T-helper 22 cell (primary cell): ENCODE measurements at places on chromosomes 7 and 10.

DNA sequence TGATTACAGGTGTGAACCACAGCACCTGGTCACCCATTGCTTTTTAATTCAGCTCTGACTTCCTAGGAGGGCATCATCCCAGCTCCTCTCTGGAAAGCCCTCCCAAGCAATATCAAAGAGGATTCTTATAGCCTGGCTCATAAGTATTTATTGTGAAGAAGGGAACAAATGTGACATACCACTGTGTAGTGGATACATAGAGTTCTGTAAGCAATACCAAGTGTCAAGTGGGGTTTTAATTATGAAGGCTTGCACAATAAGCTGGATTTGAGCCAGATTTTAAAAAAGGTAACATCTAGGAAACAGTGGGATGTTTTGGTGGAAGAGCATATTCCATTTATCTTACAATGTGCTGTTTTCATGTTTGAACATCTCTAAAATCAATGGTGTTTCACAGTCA lies 19.0 kb upstream of the PRTFDC1 start:
- no peak for DNase-seq

GRCh38 chr10:121658611-121659010 lies 60.4 kb upstream of the FGFR2 start:
- DNase-seq = no peak

DNA sequence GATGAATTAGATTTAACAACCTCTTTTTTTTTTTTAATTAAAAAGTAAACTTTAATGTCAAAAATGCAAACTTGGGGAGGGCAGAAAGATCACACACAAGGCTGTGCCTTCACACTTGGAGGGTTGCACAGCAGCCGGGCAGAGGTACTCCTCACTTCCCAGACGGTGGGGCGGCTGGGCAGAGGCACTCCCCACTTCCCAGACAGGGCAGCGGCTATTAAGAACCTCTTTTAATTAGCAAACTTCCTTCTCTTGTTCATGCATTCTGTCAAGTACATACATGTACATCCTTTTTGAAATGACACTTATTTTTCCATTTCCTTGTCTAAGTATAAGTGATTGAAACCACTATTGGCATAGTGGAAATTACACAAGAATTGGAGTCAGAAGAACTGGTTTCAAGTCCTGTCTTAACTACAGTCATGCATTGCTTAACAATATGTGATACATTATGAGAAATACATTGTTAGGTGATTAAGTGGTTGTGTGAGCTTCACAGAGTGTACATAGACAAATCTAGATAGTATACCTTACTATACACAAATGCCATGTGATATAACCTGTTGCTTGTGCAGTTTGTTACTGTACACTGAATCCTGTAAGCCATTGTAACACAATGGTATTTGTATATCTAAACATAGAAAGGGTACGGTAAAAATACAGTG lies 26.5 kb downstream of the BTRC start:
- no peak for DNase-seq

- DNase-seq = peak; percentile 18
Observed at GRCh38 chr7:117110480-117111315, 157.4 kb downstream of the ST7 start.

GRCh38 chr10:109824206-109824605 lies 99.1 kb downstream of the XPNPEP1 start:
- no peak for DNase-seq

- no peak for DNase-seq
Observed at GRCh38 chr7:32223071-32223650, 153.0 kb upstream of the PDE1C start.

- no peak for DNase-seq
Observed at GRCh38 chr7:137967143-137968018, 34.5 kb downstream of the CREB3L2 start.

DNA sequence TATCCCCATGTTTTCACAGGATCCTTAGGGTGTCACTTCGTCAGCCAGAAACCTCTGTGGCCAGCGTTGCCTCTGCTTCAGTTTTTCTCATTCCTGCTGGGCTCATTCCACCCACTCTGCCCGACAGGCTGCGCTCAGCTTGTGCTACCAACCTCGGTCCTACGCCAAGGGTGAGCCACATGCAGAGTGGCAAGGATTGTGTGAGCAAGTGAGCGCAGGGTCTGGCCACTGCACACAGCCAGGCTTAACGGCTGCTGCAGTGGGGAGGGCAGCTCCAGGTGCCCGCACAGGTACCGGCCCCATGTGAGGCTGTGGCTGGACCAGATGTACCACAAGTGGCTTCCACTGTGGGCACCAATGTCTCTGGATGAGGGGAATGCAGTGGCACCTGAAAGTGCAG lies 329.2 kb downstream of the AUTS2 start:
- no peak for DNase-seq

- no peak for DNase-seq
Observed at GRCh38 chr7:64640504-64640903, 25.4 kb upstream of the ZNF107 start.

GRCh38 chr10:49407552-49408137 lies 11.8 kb upstream of the DRGX start:
- DNase-seq = peak; percentile 21

- DNase-seq = peak; percentile 23
Observed at GRCh38 chr10:71726580-71727104, 7.1 kb upstream of the C10orf105 start.

DNA sequence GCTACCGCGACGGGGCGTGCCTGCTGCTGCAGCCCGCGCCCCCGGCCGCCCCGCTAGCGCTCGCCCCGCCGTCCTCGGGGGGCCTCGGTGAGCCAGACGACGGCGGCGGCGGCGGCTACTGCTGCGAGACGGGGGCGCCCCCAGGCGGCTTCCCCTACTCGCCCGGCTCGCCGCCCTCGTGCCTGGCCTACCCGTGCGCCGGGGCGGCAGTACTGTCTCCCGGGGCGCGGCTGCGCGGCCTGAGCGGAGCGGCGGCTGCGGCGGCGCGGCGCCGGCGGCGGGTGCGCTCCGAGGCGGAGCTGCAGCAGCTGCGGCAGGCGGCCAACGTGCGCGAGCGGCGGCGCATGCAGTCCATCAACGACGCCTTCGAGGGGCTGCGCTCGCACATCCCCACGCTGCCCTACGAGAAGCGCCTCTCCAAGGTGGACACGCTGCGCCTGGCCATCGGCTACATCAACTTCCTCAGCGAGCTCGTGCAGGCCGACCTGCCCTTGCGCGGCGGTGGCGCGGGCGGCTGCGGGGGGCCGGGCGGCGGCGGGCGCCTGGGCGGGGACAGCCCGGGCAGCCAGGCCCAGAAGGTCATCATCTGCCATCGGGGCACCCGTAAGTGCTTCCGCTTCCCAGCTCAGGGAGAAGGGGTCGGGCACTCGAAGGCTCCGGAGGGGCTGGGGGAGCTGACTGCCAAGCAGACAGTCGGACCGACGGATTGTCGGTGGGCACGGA lies 761 bp downstream of the PTF1A start:
- no peak for DNase-seq

GRCh38 chr10:69045441-69046300 lies 42.2 kb upstream of the SRGN start:
- DNase-seq = no peak

DNA sequence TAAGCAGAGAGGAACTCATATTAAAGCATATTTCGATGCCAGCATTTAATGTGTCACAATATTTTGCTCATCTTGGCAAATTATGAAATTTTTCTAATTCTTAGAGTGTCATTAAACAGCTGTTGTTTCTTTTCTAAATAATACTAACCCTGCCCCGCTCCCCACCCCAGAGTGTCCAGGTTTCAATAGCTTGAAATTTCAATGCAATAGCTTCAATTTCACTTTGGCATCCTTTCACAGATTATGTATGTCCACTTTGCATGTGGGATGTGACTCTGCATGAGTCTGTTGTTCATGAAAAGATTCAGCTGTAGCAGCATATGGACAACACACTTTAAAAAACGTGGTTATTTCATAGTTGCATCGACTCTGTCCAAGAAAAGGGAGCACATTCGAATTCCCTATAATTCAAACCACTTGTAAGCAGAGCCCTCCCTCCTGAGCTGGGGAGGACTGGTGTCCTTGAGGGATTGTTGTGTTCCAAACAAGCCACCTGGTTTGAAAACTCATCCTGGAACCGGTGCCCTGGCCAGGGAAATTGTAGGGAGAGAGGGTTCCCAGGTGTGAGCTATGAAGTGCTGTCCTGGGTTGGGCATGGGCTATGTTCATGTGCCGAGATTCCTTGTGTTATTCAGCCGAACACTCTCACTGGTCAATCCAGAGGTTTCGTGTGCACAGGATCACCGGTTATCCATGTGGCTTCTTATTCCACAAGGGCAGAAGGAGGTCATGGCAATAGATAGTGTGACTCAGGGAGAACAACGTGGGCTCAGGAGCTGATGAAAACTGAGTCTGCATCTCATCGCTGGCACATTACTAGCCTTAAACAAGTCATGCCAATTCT lies 64.6 kb upstream of the CREB5 start:
- no peak for DNase-seq

DNA sequence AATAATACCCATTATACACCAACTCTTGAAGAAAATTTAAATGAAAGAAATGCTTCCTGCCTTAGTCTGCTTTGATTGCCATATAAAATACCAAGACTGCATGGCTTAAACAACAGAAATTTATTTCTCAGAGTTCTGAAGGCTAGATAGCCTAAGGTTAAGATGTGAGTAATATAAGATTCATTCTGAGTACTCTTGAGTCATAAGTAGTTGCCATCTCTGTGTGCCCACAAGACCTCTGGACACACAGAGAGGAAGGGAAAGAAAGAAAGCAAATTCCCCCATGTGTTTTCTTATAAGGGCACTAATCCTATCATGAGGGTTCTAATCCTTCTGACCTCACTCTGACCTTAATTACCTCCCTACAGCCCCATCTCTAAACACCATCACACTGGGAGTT lies 201.2 kb downstream of the PTN start:
- DNase-seq = no peak

DNA sequence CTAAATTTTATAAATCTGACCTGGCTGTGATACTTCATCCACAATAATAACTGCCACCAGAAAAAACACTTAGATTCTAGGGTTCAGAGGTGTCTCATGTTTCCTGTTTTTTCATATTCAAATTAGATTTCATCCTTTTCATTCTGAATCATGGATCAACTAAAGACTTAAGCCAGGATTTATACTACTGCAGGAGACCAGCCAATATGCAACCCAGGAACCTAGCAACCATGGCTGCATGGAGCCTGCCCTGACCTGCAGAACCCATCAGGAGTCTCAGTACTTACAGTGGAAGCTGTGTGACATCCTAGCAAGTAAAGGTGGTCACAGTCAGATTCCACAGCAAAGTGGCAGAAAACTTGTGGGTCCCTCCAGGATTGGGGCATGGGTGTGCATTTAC lies 40.5 kb upstream of the RNF148 start:
- no peak for DNase-seq

DNA sequence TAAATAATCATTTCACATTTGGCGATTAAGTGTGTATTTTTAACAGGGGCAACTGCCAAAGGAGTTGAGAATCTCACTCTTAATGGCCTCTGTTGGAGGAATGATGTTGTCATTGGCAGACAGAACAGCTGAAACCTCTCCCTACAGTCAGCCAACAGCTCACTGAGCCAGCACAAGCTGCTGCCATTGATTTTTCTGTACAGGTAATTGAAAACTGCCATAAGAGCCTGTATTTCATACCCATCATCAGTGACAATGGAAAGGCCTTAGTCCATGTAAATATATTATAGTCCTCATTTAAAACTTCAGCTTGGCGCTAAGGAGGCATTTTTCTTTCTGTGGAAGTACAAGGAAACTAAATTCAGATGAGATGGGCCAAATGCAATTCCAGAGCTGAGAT lies 28.1 kb upstream of the PTN start:
- DNase-seq = no peak

DNA sequence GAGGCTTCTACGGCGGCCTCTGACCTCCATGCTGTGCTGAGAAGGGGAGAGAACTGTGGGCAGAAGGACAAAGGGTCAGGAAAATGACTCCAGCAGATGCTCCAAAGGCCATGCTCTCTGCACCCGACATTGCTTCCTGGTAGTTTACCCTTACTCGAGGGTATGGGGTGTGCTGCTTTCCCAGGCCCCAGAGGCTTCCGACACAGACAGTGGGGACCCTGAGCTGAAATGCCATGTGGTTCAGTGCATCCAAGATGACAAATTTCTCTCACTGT lies 130.9 kb downstream of the PTPN20 start:
- DNase-seq = no peak

DNA sequence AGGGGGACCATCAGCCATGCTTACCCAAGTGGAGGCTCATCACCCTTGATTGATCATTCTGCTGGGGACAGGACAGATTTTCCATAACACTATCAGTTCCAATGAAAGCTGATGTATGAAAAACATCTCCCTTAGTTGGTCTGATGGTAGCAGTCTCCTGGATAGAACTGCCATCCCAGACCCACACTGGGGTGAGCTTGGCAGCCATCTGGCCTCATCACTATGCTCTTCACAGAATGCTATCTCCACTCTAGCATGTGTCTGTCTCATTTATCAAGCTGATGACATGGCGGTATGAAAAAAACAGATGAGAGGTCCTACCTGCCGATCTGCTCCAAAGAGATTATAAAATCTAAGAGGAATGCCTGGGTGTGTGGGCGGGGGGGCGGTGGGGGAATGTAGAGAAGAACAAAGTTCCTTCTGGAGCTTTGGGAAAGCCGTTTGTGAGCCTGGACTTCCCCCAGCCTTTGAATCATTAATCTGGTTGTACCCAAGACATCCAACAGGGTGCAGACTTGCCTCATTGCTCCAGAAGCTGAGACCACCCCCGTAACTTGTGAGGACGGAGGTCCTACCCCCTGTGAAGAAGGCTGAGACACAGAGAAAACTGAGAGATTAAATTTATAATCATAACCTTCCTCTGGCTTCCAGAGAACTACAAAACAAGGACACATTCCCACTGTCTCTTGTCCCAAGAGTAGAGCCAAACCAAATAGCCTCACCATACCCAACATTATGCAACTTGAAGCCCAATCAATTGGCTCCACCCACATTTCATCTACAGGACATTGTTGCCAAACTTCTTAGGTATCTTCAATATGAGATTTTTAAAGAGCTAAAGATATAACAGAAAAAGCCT lies 340.8 kb downstream of the KCNMA1 start:
- no peak for DNase-seq

DNA sequence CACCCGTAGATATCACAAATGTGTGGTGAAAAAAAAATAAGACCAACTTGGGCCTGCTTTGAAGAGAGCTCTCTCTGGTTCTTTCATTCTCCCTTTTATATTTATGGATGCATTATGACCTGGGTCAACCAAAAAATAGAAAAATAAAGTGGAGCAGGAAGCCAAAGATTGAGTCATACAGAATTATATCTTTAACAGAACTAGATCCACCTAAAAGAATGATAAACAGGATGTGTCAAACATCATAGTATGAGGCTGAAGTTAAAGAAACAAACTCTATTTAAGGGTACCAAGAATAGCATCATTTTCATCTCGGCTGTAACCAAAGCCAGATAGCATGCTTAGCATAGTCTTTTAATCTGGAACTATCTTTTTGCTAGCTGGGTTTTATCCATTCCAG lies 28.8 kb upstream of the NMT2 start:
- no peak for DNase-seq

- DNase-seq = no peak
Observed at GRCh38 chr7:37208528-37208927, 240.1 kb downstream of the ELMO1 start.

DNA sequence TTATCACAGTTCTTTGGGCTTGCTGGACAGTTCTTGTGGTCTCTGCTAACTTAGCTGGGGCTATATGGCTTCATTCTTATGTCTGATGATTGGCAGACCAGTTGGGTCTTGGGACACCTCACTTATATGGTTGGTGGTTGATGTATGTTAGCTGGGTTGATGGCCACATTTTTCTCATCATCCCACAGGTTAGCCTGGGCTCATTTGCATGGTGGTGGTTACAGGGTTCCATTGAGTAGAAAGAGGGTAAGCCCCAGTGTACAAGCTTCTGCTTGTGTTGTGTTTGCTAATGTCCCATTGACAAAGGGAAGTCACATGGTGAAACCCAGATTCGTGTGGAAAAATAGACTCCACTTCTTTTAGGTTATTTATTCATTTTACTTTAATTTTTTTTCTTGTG lies 40.6 kb downstream of the TMEM60 start:
- no peak for DNase-seq
